ENCODE measurements at places on chromosomes 16 and 17.

GRCh38 chr17:40433551-40434415, 9.5 kb upstream of the IGFBP4 start:
- DNase-seq: no peak

DNA sequence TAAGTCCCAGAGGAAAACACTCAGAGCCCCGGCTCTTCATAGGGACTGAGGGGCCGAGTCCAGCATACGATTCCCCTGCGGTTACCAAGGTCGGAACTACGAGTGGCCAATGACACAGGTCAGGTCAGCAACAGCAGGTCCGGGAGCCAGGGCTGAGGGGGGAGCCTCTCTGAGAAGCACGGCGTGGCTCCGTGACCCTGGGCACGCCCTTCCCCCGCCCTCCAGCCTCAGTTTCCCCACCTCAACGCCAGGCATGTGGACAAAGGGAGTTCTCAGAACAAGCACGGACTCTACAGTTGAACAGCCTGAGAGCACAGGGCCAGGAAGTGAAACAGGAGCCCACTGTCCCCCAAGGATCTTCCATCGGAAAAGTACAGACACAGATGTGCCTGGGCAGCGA, 25.6 kb downstream of the TPSD1 start:
- DNase-seq: no peak

DNA sequence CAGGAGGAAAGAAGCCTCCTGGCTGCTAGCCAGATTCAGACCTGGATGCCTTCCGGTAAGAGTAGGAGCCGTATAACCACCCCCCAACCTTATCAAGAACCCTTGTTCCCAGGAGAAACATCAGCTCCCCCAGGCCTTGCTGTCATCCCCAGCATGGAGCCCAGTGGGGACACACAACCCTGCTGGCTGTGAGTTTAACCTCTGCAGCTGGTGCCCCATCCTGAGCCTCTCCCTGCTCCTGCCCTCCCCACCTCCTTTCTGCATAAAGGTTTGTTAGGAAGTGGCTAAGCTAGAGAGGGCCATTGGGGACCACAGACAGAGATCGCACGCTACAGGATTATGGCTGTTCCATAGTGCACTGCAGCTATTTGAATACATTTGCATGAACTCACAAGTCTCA, 55.5 kb upstream of the RPL38 start:
- no peak for DNase-seq

DNA sequence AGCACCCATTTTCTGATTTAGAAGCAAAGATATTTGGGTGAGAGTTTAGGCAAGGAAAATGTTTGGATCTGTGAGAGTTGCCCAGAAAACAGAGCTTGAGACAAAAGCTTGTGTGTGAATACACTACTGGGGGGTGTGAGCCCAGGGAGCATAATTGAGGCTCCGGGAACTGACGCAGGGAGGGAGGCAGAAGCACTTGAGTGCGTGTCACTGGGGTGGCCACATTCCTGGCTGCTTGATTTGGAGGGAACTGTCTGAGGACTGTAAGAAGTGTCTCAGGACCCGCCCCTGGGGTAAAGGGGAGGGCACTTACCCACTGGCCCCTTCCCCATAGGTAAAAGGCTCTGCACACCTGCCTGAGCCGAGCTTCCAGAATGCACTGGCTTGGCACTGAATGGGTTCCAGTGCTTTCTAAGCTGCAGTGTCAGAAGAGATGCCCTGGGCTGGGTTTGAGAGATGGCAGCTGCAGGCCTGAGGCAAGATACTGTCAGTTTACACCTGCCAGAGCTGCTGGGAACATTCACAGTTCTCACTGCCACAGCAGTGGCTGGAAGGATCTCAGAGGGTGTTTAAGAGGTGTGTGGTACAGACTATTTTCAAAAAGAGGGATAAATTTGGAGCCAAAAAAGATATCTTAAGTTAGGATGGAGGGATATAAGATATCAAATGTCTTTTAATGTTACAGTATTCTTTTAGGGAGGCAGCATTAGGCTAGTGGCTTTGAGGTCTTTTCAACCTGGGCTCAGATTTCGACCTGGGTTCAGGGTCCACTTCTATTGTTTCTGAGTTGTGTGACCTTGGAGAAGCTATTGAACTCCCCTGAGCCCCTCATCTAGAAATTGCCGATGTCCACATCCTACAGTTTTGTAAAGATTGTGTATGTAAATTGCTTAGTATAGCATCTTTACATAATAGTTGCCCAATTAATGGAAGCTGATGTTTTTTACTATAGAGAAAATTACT, 6.9 kb upstream of the TEX2 start:
- no peak for DNase-seq

- no peak for DNase-seq
Observed at GRCh38 chr17:16941072-16942036, 30.6 kb downstream of the TNFRSF13B start.

GRCh38 chr16:2372684-2373083, 32.2 kb upstream of the ABCA3 start:
- no peak for DNase-seq

GRCh38 chr16:19691161-19691711, 26.8 kb downstream of the KNOP1 start:
- DNase-seq: no peak

DNA sequence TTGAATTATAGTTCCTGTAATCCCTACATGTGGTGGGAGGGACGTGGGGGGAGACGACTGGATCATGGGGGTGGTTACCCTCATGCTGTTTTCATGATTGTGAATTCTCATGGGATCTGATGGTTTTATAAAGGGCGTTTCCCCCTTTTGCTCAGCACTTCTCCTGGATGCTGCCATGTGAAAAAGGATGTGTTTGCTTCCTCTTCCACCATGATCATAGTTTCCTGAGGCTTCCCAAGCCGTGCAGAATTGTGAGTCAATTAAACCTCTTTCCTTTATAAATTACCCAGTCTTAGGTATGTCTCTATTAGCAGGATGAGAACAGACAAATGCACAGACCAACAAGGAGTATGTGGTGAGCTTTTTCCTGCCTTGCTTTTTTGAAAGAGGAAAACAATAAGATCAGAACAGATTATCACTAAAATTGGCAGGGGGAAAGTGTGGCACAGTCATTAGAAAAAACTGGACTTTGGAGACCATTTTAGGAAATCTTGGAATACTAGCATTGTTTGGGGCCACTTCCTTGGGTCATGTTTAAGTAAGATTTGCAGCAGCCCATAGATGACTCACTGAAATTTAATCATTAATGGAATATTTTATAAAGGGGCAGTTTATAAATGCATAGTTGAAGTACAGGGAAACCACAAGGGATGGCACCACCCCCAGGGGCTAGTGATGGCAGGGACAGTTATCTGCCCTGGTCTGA, 352.8 kb downstream of the CDH13 start:
- no peak for DNase-seq

GRCh38 chr16:12027558-12028287, 51.2 kb downstream of the SNX29 start:
- DNase-seq: no peak

DNA sequence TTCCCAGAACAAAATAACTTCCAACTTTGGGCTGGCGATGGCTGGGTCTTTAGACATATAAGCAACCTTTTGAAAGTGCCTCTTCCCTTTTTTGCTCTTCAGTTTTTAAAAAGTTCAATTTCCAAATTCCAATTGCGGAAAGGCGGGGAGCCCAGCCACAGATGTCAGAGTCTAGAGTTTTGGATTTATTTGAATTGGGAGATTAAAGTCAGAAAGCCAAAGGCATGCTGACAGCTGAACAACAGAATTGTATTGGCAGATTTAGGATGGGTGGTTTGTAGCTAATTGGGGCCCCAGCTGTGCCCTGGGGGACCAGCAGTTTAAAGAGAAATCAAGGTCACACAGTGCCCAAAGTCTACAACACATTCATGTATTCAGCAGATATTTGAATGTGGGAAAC, 10.5 kb downstream of the YPEL2 start:
- no peak for DNase-seq

DNA sequence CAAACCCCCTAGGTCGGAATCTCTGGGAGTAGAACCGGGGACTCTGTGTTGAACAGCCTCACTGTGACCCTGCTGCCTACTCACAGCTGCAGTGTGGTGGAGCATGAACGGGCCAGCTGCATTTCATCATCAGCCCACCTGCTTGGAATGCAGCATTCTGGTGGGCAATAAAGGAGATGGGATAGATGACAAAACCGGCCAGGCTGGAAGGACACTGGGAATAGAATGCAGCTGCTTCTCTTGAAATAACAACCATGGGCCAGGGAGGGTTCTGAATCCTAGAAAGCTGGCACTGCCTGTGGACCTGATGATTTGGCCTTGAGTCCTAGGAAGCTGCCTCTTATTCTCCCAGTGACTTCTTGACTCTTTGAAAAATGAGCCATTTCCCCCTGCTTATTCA, 23.5 kb downstream of the CFAP97D1 start:
- no peak for DNase-seq

DNA sequence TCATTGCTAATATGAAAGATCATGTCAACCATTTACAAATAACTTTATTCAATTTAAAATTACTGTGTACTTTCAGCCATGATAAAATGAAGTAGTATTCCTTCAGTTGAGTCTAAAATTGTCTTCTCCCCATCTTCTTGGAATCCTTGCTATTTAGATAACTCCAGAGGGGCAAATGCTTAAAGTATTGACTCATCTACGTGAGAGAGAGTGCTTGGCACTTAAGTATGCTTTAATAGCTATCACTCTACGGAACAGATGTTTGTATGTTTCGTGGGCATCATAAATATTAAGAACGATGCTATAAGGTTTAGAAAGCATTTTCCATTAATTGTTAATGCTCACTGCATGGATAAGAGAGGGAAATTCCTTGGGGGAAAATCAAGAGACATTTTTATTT, 69.3 kb upstream of the MED13 start:
- DNase-seq: no peak

DNA sequence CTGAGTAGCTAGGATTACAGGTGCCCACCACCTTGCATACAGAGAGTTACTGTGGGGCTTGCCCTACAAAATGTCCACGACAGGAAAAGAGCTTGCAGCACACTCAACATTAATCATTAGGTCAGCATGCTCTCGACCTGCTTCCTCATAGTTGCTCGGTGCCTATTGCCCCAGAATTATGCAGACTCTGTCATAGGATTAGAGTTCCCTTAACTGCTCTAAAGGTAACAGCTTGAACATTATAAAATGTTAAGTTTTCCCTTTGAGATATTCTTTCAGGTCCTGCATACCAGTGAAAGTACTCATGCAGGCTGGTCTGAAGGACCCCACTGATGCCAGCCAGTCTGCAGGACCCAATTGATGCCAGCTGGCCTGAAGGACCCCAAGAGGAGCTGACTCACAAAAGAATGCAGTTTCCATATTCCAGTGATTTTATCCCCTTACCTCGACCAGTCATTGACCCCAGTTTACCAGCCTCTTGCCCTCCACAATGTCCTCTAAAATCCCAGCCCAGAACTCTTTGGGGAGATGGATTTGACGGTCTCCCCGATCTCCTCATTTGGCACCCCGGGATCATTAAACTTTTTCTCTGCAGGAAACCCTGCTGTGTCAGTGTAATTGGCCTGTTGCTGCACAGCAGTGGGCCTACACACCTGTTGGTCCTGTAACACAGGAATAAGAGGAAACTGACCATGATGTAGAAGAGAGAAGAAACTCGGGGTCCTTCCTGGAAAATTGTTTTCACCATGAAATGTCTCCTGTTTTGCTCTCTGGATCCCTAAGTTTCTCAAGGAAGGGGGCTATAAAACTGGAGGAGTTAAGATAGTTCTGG, 10.6 kb downstream of the ICAM2 start:
- no peak for DNase-seq

GRCh38 chr17:13865650-13866049, 203.7 kb upstream of the COX10 start:
- no peak for DNase-seq

DNA sequence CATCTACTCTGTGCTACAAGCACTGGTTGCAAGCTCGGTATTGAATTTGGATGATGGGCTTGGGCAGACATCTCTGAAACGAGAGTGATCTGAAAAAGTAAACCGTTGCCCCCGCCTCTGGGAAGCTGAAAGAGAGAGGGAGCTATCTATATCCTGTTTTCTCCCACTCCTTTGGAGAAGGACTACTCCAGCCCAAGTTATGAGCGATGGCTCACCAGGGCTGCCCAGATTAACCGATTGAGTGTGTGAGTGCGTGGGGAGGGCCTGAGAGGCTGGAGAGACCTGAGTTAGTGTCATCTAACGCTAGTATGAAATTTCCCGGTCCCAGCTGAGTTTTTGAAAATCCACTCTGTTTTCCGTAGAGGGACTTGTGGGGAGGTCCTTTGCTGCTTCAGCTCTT, 11.5 kb downstream of the MGAT5B start:
- DNase-seq: no peak

DNA sequence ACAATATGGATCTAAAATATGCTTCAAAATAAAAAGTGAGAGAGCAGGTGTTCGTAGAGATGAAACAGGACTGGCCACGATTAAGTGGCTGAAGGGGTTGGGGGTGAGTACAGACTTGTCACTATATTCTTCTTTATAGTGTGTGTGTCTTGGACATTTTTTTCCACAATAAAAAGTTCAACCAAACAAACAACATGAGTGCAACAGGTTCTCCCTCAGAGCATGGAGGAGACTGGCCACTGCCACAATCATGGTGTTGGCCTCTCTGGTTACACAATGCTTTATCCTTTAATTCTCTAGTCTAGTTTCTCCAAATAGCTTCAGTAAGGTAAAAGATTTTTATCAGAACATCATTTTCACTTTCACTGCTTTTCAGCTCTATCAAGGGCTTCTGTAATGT, 109.3 kb downstream of the PARN start:
- DNase-seq: no peak

DNA sequence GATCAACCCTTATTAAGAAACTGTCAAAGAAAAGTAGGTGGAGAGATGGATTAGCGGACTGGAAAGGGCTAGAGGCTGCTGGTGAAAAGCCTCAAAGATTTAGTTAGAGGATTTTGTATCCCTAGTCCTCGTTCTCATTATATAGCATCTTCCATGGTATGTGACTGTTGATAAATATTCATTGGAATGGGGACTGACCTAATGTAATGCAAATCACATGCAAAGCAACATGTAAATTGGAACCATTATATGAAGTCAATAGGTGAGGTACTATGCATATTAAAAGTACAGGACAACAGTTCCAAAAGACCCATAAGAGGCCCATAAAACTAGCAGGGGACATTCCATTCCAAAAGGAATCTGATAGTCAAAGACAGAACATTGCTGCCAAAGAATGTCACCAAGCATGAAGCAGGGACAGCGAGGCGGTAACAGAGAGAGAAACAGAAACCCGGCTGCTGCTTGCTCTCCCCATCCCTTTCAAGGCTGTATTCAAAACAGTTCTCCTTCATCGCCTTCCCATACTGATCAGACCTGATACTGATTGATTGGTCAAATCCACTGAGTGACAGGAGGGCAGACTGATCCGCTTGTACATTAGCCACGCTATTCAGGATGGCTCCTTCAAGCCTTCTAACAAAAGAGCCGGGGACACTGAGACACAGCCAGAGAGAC, 44.5 kb downstream of the SOX9 start:
- DNase-seq: no peak

- DNase-seq: no peak
Observed at GRCh38 chr16:57711346-57711745, 16.7 kb downstream of the DRC7 start.

- no peak for DNase-seq
Observed at GRCh38 chr16:9054460-9054859, 37.0 kb upstream of the HAPSTR1 start.

Data from stimulated activated CD4-positive, alpha-beta T cell treated with anti-CD3 and anti-CD28 coated beads, Interleukin-2, amount 100 ng/mL, for 48 hours (primary cell).